NCI-H1694 (cell line): ENCODE measurements at places on chromosomes 5 and 9.
A peak's percentile ranks its signal among the peaks of the same experiment; 100 is the strongest.

GRCh38 chr9:121992571-121993212 is 100.4 kb downstream of the TTLL11 start:
- peak; percentile 82 for DNase-seq

DNA sequence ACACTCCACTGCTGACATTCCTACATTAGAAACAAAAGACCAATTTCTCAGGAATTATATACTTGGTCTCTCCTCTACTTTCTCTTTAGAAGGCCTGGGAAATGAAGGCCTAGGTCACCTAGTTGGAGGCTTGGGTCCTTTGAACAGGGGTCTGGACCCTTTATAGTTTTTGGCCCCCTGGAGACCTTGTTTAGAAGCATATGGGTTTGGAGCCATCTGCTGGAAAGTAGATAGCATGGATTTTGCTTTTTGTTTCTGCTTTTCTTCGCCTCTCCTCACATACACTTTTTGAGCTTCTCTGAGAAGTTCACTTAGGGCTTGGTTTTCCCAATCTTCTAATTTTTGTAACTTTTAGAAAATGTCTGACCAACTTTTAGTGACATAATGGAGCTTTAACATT is 67.1 kb upstream of the CDK20 start:
- DNase-seq, result no peak

GRCh38 chr5:107621089-107621488 is 49.6 kb downstream of the EFNA5 start:
- no peak for DNase-seq

GRCh38 chr5:139855451-139855850 is 59.8 kb downstream of the PSD2 start:
- DNase-seq, result no peak

- no peak for DNase-seq
Measured at GRCh38 chr9:26058111-26058895, 380.1 kb upstream of the TUSC1 start.

- DNase-seq, result no peak
Measured at GRCh38 chr9:69572611-69573010, 99.6 kb downstream of the APBA1 start.

GRCh38 chr9:81113453-81114124 is 575.8 kb downstream of the TLE1 start:
- DNase-seq, result no peak

DNA sequence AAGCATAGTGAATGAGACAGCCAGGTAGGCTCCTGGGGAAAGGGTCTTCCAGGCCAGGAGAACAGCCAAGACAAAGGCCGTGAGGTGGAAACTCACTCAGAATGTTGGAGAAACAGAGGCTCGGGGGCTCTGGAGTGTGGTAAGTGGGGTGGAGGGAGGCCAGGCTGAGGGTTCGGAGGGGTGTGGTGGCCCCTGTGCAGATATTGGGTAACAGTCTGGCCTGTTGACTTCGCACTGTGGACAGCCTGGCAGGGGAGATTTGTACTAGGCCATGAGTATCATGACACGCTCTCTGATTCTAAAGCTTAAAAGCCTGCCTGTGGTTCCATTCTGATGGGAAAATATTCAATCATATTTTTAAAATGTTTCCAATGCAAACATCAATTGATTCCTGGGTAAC is 239.3 kb downstream of the GADD45G start:
- DNase-seq, result no peak
